ENCODE measurements at places on chromosomes 1 and 21.

DNA sequence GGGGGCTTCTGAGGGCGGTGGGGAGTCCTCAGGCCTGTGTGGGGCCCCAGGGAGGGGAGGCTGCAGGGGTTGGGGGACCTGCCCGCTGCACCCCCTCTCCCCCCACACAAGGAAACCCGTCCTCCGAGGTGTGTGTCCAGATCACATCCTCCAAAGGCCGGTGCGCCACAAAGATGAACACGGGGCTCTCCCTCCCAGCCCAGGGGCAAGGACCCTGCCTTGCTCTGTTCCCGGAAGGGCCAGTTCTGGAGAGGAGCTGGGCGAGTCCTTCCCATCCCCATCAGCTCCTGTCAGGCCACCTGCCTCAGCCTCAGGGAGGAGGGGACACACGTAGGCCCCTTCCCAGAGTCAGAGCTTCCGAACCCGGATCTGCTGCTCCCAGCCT lies 2.5 kb upstream of the TTLL10 start:
- H3K27ac ChIP-seq = no peak overlapping the region
- H3K27me3 ChIP-seq = peaks cover 4% of the 10 kb centered on the region
- H3K4me3 ChIP-seq = no peak overlapping the region
- H3K36me3 ChIP-seq = no peaks in the 10 kb centered on the region
- H3K4me1 ChIP-seq = peaks cover 52% of the 10 kb centered on the region
- DNase-seq = no peak

- peak overlapping the region; percentile 23 for H3K4me3 ChIP-seq
- H3K27ac ChIP-seq = no peak overlapping the region
- peak; percentile 59 for DNase-seq
- H3K27me3 ChIP-seq = peaks cover 4% of the 10 kb centered on the region
- H3K36me3 ChIP-seq = no peaks in the 10 kb centered on the region
Observed at GRCh38 chr1:7752512-7753417, 18.3 kb upstream of the VAMP3 start.

DNA sequence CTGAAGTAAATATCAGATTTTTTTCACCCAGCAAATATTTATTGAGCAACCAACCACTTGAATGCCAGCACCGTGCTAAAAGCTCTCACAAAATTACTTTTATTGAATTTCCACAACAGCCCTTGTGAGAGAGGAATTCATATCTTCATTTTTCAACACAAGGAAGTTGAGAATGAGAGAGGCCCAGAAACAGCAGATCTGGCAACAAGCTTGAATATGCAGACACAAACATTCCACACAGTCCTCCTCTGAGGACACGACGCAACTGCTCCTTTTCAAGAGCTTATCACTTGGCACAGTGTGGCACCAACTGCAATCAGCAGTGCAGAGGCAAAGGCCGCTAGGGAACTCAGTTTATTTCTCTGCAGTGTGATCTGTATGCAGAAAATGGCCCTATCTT lies 32.2 kb upstream of the IFNAR2 start:
- H3K36me3 ChIP-seq = no peaks in the 10 kb centered on the region
- H3K4me3 ChIP-seq = no peak overlapping the region
- H3K27me3 ChIP-seq = peaks cover 8% of the 10 kb centered on the region
- peak; percentile 18 for DNase-seq
- peaks cover 15% of the 10 kb centered on the region for H3K4me1 ChIP-seq

- peaks cover 2% of the 10 kb centered on the region for H3K27me3 ChIP-seq
- no peak overlapping the region for H3K27ac ChIP-seq
- no peak for DNase-seq
- H3K4me3 ChIP-seq = no peak overlapping the region
- H3K4me1 ChIP-seq = no peaks in the 10 kb centered on the region
Observed at GRCh38 chr1:86325264-86325663, 70.9 kb downstream of the ODF2L start.

- no peaks in the 10 kb centered on the region for H3K36me3 ChIP-seq
- no peak overlapping the region for H3K27ac ChIP-seq
- no peaks in the 10 kb centered on the region for H3K4me1 ChIP-seq
- H3K4me3 ChIP-seq = no peak overlapping the region
- DNase-seq = no peak
- no peaks in the 10 kb centered on the region for H3K27me3 ChIP-seq
Observed at GRCh38 chr1:70005386-70006034, 199.9 kb downstream of the LRRC40 start.

DNA sequence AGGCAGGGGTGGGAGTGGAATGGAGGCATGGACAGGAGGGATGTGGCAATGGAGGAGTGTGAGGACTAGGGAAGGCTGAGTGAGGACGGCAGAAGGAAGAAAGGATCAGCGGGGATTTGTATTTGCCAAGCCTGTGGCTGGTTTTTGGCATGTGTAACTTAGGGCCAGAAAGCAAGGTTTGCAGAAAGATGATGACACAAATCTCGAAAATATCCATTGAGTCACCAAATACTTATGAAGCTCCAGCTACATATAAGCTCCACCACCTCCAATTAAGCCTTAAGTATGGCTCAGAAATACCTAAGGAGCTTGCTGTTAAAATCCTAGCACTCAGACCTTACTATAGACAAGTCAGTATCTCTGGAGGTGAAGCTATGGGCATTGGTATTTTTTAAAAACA lies 90.1 kb downstream of the OMA1 start:
- H3K4me1 ChIP-seq = no peaks in the 10 kb centered on the region
- no peak overlapping the region for H3K4me3 ChIP-seq
- H3K27ac ChIP-seq = no peak overlapping the region
- no peaks in the 10 kb centered on the region for H3K27me3 ChIP-seq
- no peaks in the 10 kb centered on the region for H3K36me3 ChIP-seq

DNA sequence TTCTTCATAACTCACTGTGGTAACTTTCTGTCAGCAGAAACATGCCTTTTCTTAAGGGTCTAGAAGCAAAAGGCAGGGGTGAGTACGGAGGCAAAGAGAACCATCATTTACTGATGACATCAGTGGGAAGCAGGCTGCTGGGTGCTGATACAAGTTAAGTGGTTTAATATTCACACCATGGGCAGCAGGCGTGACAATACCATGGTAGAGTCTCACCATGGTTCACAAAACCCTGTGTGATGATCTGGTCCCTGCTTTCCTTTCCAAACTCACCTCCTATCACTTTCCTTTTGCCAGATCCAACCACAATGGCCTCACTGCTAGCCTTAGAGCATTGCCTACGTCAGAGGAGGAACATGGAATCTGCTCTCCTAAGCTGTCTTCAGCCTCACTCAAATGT lies 8.7 kb downstream of the MAB21L3 start:
- no peaks in the 10 kb centered on the region for H3K4me1 ChIP-seq
- H3K36me3 ChIP-seq = no peaks in the 10 kb centered on the region
- peaks cover 17% of the 10 kb centered on the region for H3K27me3 ChIP-seq
- H3K27ac ChIP-seq = no peak overlapping the region
- no peak for DNase-seq
- no peak overlapping the region for H3K4me3 ChIP-seq

DNA sequence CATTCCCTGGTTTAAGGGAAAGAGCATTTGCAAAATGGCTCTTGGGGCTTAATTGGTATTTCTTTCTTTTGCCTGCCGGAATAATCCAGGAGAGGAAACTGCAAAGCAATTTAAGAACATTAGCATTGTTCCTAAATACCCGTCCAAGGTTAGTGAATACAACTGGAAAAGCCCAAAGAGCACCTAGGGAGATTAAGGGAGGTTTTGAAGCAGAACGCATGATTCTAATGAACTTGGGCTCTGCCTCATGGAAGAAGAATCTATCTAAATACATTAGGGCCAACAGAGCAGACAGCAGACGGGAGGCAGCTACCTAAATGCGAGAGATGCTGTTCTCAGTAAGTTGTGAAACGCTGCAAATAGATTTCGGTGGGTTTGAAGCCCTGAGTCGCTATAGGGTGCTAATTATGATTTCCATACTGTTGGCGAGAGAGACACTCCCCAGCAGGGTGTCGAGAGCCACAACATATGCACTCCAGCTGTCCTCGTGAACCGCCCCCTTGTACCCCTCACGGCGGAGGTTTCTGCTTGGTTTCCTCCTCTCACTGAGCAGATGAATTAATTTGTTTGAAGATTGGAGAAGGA lies 326.7 kb upstream of the CAMK1G start:
- H3K27me3 ChIP-seq = no peaks in the 10 kb centered on the region
- DNase-seq = no peak
- H3K27ac ChIP-seq = no peak overlapping the region
- no peak overlapping the region for H3K4me3 ChIP-seq
- H3K4me1 ChIP-seq = no peaks in the 10 kb centered on the region

- H3K36me3 ChIP-seq = no peaks in the 10 kb centered on the region
- H3K27me3 ChIP-seq = no peaks in the 10 kb centered on the region
- H3K27ac ChIP-seq = no peak overlapping the region
- no peak overlapping the region for H3K4me3 ChIP-seq
Observed at GRCh38 chr1:57788313-57788712, 364.5 kb upstream of the DAB1 start.

DNA sequence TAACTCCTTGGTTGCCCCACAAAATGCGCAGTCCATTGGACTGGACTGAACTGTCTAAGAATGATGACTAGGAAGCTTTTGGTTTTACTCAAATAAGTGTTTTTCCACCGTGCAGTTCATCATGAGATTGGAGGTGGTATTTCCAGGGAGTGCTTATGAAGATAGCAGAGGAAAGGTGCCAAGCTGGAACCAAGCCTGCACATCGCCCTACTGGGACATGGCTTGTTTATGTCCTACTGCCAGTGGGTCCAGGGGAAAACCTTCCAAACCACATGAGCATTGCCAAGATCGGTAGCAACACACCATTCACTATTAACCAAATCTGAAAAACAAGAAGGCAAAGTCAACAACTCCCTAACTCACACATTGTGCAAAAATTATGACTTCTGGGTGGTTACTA lies 54.7 kb upstream of the DSCAM start:
- H3K4me3 ChIP-seq = no peak overlapping the region
- no peak for DNase-seq
- H3K4me1 ChIP-seq = no peaks in the 10 kb centered on the region
- H3K36me3 ChIP-seq = no peaks in the 10 kb centered on the region

DNA sequence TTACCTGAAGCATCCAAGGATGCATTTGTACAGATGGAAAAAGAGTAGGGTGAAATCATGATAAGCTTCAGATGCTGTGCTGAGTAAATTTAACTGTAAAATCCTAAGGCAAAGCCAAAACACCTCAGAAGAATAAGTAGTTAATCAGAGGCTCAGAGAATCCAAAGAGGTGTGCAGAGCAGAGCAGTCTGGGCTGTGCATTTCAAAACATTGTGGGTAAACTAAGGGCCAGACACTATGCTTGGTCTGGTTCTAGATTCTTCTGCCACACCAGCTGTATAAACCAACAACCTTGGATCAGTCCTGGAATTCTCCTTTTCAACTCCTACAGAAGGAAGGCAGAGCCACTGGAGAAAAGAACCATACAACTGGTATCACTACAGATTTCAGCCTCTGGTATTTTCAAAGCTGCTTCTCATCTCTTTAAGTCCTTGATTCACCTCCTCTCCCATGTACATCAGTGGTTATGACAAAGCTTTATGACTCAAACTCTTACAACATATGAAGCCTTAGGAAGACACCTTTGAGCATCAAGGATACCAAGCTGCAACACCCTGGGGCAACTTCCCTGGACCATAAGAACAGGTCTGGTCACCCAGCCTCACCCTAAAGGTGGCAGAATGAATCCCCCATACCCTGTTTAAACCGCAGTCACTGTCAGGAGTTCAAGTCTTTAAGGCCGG lies 11.6 kb upstream of the HIPK1 start:
- no peak for DNase-seq
- no peak overlapping the region for H3K4me3 ChIP-seq
- H3K27ac ChIP-seq = no peak overlapping the region
- H3K36me3 ChIP-seq = peaks cover 17% of the 10 kb centered on the region
- H3K27me3 ChIP-seq = peaks cover 2% of the 10 kb centered on the region

GRCh38 chr1:246921481-246921880 lies 10.3 kb downstream of the AHCTF1 start:
- H3K36me3 ChIP-seq = peaks cover 39% of the 10 kb centered on the region
- DNase-seq = no peak
- H3K27ac ChIP-seq = no peak overlapping the region
- H3K27me3 ChIP-seq = no peaks in the 10 kb centered on the region
- H3K4me3 ChIP-seq = no peak overlapping the region

GRCh38 chr21:39085843-39086405 lies 97.3 kb downstream of the PSMG1 start:
- peaks cover 3% of the 10 kb centered on the region for H3K27me3 ChIP-seq
- no peak overlapping the region for H3K4me3 ChIP-seq
- no peaks in the 10 kb centered on the region for H3K4me1 ChIP-seq
- no peak overlapping the region for H3K27ac ChIP-seq
- no peaks in the 10 kb centered on the region for H3K36me3 ChIP-seq

DNA sequence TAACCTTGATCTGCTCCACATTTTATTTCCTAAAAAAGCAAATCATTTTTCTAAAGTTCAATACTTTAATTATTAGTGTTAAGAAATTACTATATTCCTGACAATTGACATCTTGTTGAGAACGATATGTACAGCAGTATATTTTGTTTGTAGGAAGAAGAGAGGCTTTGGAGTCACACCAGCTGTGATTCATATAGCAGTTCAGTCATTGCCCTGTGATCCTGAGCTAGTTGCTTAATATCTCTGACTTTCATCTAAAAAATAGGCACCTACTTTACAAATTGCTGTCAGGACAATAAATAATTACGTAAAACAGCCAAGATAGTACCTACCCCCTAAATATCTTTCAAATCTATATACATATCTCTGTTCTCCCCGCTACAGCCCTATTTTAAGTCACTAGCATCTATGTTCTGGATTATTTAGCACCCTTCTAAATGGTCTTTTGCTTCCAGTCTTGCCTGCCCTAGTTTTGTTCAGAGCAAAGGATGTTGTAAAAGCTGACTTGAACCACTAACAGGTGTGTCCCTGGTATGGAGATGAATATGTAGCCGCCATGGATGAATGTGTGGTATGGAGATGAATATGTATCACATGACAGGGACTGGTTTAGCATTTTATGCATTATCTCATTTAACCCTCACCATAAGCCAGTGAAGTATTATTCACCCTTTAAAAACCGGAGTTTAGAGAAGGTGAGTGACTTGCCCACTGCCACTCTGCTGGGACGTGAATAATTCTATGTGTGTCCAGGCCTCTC lies 42.2 kb downstream of the RNF220 start:
- no peaks in the 10 kb centered on the region for H3K4me1 ChIP-seq
- no peak overlapping the region for H3K27ac ChIP-seq
- no peak for DNase-seq

DNA sequence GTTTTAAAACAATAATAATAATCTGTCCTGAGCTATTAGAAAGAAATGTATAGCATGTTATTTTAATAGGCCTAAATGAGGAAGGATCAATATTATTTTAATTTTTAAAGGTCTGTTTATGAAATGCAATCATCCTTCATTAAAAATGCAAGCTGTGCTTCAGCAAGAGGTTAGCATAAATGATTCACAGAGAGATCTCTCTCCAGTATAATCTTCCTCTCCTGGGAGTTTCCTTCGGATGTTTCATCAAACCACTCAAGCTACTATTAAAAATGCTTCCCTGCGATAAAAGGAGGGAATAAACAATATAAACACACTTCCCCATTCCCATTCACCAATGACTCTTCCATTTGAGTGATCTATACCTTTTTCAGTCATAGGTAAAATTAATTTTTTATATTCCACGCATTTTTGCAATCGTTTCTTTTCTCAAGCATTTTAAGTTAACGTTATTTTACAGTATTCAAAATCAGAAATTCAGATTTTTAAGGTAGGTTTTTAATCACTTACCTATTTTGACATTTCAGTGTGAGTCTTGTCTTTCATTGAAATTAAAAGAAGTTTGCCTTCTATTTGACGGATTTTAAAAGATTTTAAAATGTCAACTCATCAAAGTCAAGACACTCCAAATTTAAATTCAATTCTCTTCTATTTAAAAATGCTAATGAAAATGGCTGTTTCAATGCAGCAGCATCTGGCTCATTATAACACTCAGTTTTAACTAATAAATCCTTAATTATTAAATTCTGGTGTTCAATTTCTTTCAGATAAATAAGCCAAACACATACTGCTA lies 64.3 kb downstream of the RERE start:
- no peak for DNase-seq
- H3K27me3 ChIP-seq = no peaks in the 10 kb centered on the region
- H3K36me3 ChIP-seq = peaks cover 4% of the 10 kb centered on the region
- H3K4me1 ChIP-seq = peaks cover 5% of the 10 kb centered on the region
- H3K27ac ChIP-seq = no peak overlapping the region
